Pons (tissue), 1 donor: ENCODE measurements at places on chromosomes 1 and 21.

- DNase-seq: no peak
These were observed 206.6 kb downstream of the APP start for GRCh38 chr21:25964015-25964414.

DNA sequence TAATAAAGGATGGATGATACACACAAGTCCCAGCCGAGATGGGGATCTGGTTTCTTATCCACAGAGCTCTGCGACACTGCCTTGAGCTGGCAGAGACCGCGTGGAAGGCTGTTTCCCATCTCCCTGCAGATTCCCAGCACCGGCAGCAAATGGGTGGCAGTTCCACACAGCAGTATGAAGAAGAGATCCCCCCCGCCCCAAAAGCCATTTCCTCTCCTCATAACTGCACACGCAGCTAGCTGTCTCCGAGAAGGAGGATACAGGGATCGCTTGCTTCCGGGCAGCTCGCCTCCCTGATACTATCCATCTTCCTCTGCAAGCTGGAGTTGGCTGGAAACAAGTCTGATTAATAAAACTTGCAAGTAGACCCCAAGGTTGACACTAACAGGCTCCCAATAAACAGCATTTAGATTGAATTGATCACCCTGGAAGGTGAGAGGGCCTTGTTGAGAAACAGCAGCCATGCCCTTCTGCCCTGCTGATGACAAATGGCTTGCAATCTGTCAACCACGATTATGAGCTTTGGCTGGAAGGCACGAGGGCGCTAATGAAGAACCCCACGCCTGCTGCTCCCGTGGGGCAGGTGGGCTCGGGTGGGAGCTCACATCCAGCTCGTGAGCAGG, 642.3 kb downstream of the AJAP1 start:
- DNase-seq: no peak

DNA sequence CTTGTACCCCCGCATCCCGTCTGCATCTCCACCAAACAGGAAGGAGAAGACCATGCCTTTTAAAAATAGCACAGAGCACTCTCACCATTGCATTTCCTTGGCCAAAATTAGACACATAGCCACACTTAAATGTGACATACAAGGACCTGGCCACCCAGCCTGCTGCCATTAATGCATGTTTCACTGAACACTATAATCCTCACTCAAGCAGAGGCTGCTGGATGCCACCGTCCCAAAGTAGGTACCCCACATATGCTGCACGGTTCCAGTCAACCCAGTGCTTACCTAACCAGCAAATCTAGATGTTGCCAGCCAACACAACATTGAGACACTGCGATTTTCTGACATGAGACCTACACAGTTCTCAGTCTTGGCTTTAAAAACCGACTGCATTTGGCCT, 107.7 kb downstream of the ADSS2 start:
- DNase-seq: no peak

DNA sequence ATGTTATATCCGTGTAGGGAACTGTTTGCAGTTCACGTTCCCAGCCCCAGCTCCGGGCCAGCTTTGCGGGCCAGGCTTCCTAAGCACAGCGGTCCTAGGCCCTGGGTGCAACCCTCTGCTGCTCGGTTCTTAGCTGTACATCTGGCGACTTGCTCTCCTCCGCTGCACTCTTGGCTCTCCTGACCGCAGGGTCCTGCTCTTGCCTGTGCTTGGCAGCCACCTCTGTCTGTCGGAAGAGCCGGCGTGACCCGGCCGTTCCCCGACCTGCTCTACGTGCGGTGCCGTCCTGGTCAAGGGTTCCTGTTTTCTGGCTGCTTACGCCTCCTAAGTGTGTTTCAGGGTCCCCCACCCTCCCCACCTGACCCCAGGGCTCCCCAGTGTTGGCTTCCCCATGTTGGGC, 36.7 kb downstream of the FAAP20 start:
- DNase-seq: no peak

GRCh38 chr1:46401964-46402626, 8.0 kb downstream of the FAAH start:
- peak; percentile 99 for DNase-seq

DNA sequence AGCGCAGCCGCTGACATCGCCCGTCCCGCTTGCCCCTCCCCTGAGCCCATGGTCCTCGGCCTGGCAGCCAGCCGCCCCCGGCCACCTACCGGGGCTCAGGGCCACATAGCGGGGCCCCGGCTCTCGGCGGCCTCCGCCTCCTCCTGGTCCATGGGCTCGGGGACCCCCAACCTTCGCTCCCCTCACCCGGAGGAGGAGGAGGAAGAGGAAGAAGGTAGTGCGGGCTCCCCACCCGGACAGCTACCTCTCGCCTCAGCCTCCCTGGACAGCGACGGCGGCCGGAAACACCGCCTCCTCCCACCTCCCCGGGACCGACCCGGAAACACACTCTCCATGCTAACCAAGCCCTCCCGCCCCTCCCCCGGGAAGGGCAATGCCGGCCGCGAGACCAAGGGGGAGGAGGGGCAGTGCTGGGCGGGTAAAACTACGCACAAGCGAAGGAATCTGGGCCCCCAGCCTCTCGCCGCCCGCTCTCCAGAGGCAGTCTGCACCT, at the start of gene KIAA0319L:
TSS of gene KIAA0319L (minus strand) at position 286 of the 493 bp plus-strand sequence. CDS start 2,912 bp downstream, outside the sequence.
- peak; percentile 87 for DNase-seq

GRCh38 chr1:145978471-145978853, 14.0 kb downstream of the POLR3GL start:
- peak; percentile 57 for DNase-seq

- DNase-seq: no peak
These were observed 741.1 kb upstream of the B3GALT2 start for GRCh38 chr1:193927550-193927949.

GRCh38 chr1:161779393-161779792, 13.3 kb downstream of the ATF6 start:
- no peak for DNase-seq

DNA sequence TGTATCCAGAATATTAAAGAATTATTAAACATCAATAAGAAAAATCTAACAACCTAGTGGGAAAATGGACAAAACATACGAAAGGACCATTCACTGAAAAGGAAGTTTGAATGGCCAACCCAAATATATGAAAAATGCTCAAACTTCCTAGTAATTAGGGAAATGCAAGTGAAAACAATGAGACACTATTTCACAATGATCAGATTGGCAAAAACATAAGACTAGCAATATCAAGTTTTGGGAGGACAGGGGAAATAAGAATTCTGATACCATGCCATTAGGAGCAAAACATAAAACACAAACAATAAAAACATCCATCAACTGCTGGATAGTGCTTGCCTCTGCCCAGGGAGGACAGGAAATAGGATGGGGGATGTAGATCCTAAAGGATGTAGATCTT, 14.3 kb downstream of the XCL2 start:
- DNase-seq: no peak

- no peak for DNase-seq
These were observed 12.7 kb downstream of the SSU72 start for GRCh38 chr1:1561801-1562470.

GRCh38 chr1:56278061-56278460, 301.3 kb downstream of the PLPP3 start:
- DNase-seq: no peak

GRCh38 chr1:56551691-56552090, 27.7 kb downstream of the PLPP3 start:
- DNase-seq: peak; percentile 79

DNA sequence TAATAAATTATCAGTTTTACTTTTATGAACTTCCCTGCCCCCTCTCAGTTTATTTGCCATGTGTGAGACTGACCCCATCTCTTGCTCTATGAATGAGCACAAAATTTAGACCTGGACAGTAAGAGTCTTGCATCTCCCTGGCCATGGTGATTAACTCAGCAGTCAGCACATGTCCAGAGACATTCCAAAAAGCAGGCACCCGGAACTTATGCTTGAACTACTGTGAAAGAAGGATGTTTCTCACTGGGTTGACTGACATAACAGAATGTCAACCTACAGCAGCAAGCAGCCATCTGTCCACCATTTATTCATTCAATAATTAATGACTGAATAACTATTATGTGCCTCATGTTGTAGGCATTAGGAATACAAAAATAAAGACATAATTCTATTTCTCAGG, 11.3 kb upstream of the SEC16B start:
- DNase-seq: no peak

DNA sequence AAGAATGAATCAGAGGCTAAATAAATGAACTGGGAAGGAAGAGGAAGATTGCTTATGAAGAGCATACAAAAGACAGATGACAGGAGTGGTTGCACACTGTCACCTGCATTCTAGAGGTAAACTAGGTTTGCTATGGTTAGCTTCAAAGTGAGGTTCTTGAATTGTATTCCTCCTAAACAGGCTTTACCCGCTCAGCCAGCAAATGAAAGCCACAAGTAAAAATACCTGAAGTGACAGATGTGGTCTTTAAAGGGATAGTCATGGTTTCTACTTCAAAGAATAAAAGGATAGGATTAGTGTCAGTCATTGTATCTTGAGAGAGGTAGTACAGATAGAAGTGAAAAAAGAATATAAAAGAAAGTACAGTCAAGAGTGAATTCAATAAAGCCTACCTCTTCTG, 32.4 kb upstream of the PRDX6 start:
- DNase-seq: no peak

GRCh38 chr1:3459051-3459908, 4.8 kb downstream of the ARHGEF16 start:
- no peak for DNase-seq

DNA sequence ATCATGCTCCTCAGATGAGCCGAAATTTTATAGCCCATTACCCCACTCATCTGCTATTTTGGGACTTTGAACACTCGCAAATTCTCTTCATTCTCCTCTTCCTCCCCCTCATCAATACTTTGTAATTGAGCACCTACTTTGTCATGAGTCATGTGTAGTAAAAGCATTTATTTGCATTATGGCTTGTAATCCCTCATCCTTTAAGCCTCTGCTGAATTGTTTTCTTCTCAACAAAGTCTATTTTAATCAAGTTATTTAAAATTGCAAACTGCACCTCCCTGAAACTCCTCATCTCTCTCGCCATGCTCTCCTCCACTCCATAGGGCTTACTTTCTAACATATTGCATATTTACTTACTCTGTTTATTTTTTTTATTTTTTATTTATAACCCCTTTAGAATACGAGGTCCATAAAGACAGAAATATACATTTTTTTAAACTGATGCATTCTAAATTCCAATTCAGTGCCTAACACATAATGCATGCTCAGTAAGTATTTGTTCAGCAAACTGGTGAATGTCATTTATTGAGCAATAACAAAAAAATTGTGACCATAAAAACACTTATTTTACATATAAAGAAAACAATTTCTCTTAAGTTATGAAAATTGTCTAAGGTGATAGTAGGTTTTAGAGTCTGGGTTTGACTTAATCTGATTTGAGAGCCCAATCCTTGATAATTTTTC, 161.7 kb downstream of the FASLG start:
- DNase-seq: no peak

DNA sequence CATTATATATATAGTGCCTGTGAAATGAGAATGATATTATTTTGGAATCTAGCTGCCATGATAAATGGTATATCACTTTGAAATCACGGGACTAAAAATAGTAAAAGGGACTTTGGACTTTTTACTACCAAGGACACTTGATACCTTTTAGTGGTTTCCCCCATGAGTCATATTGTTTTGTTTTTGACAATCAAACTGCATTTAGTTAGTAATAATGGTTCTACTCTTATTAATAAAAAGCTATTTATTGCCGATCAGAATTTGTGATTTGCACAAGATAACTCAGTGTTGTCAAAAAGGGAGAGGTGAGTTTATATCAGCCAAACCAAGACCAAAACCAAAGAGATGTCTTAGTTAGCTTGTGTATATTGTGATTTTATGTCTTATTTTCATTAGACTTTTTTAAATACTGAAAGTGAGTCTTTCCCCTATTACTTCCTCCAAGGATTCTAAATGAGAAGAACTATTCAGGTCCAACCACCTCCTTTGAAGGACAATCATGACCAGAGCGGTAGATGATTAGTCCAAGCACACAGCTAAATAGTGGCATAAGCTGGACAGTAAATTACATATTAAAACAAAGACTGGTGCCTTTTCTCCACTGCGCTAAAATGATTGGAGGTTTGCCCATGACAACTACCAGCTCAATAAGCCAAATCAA, 281.7 kb upstream of the ESRRG start:
- no peak for DNase-seq

DNA sequence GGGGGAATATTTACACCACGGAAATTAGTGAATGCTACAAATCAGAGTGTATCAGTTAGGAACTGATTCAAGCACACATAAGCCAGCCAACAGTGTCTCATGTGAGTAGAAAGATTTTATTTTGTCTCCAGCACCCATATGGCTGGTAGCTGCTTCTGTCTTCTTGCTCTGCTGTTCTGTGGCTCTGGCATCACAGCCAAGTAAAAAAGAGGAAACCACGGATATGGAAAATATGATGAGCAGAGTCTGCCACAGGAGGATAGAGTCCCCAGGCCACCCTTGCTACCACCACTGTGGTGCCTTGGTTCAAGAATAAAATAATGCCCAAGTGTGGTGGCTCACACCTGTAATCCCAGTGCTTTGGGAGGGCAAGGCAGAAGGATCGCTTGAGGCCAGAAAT, 53.6 kb upstream of the SPOCD1 start:
- DNase-seq: no peak

DNA sequence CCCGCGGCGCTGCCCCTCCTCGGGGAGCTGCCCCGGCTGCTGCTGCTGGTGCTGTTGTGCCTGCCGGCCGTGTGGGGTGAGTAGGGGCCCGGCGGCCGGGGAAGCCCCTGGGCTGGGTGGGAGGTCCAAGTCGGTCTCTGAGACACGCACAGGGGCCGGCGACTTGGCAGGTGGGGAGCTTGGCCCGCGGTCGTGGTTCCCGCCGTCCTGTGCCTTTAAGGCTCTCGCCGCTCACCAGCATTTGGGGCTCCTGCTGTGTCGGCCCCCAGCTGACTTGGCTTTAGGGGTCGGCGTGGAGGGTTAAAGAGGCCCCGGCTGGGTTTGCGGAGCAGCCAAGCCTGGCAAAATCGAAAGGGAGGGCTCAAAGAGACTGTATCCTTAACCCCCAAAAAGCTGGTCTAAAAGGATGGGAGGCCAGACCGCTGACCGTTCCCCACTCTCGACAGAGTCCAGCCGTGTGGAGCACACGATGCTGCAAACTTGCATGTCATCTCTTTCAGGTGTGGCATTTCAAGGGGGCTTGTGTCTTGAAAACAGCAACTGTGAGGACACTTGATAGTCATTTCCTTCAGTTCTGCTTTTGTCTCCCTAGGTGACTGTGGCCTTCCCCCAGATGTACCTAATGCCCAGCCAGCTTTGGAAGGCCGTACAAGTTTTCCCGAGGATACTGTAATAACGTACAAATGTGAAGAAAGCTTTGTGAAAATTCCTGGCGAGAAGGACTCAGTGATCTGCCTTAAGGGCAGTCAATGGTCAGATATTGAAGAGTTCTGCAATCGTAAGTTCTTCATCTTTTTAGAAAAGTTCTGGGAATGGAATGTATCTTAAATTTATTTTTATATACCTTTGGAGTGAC, 540 bp downstream of the CD55 start:
- DNase-seq: peak; percentile 45

DNA sequence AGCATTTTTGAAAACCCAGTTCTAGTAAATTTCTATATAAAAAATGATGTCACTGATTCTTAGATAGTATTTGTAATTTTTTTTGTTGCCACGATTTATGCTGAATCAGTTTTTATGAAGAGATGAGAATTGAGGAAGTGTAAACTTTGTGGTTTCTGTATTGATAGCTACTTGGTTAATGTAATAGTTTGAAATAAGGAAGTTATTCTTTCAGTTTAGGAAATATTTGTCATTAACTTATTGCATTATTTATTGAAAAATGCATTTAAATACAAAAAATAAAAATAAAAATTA, 97.8 kb downstream of the ZFYVE9 start:
- no peak for DNase-seq

GRCh38 chr1:216410026-216410425, 13.2 kb downstream of the USH2A start:
- DNase-seq: no peak

- DNase-seq: no peak
These were observed 32.8 kb downstream of the OSBPL9 start for GRCh38 chr1:51649593-51650091.

- DNase-seq: no peak
These were observed 175.6 kb upstream of the DAB1 start for GRCh38 chr1:57599236-57599994.
